CD4-positive, alpha-beta T cell treated with Interleukin-10 for 1 hour (primary cell): ENCODE measurements at places on chromosomes 12 and 14.
A peak's percentile ranks its signal among the peaks of the same experiment; 100 is the strongest.

DNA sequence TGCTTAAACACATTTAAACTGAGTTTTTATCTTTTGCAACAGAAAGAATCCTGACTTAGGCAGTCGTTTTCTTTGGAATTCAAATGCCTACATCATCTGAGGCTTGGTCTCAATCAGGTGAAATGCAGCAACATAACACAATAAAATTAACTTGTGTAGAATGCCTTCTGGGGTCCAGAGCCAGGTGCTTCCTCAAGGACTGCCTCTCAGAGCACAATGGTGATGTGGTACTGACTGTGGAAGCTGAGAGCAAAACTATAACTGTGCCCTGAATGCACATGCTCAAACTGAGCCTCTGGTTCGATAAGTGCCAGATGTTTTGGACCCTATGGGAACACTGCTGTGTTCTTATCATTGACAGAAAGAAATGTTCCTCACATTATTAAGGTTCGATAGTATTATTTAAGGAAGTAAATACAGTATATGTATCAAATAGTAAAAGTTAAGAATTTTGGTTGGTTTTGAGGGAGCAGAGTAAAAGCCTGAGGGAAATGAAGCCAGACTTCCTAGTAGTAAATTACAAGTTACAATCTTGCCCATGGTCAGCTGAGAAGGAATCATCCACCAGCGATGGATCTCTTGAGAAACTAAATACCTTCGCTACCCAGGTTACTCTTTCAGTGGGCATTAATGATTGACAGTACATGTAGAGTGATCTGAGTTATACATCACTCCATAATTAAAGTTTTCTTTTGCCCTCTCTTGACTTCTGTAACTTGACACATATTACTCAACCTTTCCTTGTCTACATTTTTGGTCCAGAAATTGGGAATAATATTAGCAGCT, 122.9 kb upstream of the ATP2B1 start:
- no peak for DNase-seq

DNA sequence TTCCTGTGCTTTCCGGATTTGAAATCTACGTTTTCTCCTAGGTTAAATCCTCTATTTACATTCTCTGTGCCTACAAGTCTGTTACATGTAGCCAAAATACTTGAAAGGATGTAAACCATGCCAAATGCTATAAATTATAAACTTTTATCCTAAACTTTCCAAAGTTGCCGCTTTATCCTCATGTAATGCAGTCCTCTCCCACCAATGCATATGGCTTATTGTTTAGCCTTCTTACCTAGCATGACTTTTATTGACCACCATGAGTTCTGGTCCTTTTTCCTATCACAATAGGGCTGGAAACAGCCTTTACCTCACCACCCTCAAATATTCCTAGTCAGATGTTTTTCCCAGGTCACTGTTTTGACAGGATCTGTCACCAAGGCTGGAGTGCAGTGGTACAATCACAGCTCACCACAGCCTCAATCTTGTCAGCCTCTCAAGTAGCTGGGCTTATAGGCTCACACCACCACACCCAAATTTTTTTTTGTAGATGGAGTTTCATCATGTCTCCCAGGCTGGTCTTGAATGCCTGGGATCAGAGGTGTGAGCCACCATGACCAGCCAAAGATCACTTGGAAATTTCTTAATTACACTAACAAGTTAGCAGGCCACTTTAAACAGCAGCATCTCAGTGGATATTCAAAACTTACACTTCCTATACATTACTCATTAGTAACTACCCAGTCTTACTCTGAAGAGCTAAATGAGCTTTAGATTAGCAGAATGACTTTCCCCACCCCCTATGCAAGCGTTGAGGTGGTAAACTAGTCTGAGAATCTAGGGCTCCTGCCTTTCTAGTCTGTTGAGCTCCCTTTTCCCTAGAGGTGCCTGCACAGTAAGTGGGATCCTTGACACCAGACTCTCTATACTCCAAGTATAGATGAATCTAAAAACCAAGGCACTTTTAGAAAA, 4.1 kb downstream of the TUBA1B start:
- DNase-seq: no peak

DNA sequence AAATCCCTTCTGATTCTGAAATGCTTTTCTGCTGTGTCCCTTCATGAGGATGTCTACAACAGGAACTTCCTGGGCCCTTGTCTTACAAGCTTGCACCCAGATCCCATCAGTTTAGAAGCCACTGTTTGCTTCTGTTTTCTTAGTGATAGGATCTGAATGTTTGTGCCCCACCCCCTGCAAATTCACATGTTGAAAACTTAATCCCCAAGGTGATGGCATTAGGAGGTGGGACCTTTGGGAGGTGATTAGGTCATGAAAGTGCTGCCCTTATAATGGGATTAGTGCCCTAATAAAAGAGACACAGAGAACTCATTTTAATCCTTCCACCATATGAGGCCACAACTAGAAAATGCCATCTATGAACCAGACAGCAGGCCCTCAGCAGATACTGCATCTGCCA, 36.0 kb upstream of the GNPNAT1 start:
- no peak for DNase-seq

DNA sequence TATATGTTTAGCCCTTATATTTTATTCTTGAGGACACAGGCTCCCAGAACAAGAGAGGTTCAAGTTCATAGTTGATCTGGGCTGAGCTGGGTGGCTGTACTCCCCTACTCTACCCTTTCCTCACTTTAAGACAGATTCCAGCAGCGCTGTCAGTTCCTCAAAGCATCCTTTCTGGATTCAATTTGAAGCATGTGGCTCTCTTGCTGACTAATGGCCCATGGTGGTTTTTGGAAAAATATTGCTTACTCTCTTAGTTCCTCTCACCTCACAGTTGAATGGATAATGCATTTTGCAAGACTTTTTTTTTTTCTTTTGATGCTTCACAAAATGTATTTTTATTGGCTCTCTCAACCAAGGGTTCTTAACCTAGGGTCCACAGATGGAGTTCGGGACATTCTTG, 4.1 kb downstream of the PELI2 start:
- DNase-seq: no peak

GRCh38 chr12:110224379-110225304, 56.4 kb upstream of the ATP2A2 start:
- no peak for DNase-seq

DNA sequence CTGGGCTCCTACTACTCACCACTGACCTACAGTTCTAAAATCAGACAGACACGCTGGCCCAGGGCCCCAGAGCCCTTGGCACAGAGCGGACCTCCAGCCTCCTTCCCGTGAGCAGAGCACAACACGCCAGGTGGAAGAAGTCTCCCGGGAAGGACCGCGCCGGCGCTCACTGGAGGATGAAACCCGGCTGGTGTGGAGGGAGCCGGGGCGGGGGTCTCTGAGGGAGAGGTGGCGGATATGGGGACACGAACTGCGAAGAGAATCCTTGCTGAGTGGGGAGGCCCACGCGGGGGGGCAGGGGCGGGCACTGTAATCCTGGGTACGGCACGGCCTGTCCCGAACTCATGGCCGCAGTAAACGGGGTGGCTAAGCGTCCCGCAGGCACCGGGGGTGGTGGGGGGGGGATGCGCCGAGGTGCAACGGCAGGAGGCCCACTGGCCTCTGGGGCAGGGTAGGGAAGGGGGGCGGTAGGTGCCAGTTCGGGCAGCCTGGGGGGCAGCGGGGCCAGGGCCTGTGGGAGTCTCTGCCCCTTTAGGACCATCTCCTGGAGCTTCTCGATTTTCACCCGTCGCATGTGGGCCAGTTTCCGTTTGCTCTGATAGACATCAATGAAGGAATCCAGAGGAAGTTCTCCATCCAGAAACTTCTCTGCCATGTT, 28.8 kb downstream of the VPS37B start:
- no peak for DNase-seq

GRCh38 chr14:44379292-44379977, 127.6 kb downstream of the FSCB start:
- no peak for DNase-seq

- DNase-seq: peak; percentile 42
Observed at GRCh38 chr12:3727877-3728632, 24.9 kb downstream of the CRACR2A start.

DNA sequence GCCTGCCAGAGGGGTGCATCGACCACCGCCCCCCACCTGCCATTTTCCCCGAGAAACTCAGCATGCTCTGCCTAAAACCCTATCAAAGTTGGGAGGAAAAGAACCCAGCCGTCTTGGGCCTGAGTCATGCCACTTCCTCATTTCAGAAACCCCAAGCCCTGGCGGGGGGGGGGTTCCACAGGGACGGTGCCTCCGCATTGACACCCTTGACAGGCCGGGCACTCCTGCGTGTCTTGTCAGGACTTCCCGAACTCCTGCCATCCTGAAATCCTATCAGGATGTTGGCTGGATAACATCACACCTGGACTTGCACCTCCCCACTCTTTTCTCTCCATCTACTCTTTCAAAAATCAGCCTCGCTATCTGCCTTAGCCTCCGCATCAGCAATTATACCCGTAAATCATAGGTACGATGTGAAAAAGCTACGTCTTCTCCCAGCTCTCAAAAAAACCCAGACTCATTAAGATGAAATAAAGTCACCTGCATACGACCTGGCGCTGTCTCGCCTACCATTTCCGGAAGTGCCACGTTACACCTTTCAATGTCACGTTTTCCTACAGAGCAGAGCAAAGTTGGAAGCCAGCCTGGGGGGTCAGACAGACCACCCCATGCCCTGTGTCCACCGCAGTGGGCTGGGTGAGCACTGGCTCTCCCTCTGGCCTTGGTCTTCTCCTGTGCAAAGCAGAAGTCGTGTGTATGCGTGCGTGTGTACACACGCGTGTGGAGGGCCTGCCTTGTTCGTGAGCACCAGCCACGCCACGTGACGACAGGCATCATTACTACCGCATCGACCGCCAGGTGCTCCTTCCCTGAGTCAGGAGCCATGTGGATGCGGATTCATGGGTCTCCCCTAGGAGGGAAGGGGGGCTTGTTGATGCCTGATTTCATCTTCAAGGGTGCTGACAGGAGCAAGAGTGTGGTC, 96.7 kb downstream of the RFLNA start:
- peak; percentile 29 for DNase-seq

GRCh38 chr12:106133136-106134087, 5.3 kb downstream of the NUAK1 start:
- DNase-seq: no peak

- DNase-seq: no peak
Observed at GRCh38 chr12:325906-326305, 63.2 kb downstream of the KDM5A start.

- no peak for DNase-seq
Observed at GRCh38 chr12:5456030-5456429, 24.1 kb downstream of the NTF3 start.

GRCh38 chr12:57765003-57765697, 1.7 kb downstream of the CYP27B1 start:
- DNase-seq: peak; percentile 57

GRCh38 chr12:79128956-79129355, 264.4 kb downstream of the SYT1 start:
- DNase-seq: no peak

DNA sequence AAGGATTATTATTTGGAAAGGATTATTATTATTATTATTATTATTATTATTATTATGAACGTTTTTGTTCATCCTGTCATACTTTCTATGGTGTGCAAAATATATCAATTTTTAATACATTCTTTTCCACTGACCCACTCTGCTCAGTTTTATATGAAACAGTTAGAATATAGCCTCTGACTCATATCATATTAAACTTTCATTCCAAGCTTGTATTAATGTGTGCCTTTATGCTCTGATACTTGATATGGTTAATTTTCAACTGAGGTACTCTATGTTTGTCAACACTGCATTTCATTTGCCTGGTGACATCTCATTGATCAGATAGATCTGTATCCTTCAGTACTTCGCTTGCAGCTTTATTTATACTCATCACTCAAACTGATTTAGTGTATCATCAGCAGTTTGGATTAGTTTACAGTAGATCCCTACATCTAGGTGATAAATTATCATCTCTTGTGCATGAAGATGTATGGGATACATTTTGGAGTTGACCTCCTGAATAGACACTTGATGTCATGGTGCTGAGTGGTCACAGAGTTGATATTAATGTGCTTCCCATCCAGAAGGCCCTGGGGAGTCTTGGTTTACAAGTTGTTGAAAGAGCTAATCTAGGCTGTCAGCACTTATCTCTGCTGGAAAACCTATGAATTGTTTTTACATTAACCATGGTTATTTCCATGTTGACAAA, 271.8 kb downstream of the TRHDE start:
- DNase-seq: no peak

- DNase-seq: no peak
Observed at GRCh38 chr14:63972323-63972932, 119.6 kb downstream of the SYNE2 start.

DNA sequence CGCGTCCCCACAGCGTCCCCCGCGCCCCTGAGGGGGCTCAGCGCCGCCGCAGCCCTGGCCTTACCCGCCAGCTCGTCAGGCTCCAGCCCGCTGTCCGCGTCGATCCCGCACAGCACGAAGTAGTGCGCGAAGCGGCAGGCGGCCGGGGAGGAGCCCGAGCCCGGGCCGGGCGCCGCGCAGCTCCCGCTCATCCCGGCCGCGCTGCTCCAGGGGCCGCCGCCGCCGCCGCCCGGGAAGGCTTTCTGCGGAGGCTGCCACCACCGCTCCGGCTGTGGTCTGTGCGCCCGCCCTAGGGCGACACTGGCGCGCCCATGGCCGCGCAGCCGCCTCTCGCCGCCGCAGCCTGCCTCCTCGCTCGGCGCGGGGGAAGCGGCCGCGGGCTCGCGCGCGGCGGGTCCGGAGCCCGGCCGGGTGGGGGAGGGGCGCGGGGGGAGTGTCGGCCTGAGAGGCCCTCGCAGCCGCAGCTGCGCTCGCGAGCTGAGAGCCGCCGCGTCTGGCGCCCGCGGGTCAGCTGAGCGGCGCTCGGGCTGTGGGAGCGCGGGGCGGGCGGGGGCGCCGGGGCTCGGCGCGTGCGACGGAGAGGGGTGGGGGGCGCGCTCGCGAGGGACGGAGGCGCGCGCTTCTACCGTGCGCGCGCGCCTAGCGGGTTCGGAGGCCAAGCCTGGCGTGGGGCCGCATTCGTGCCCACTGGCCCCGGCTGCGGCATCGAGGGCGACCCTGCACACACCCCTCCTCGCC, at the start of gene DENND5B:
TSS of gene DENND5B (minus strand) at position 495 of the 738 bp plus-strand sequence. CDS start at position 191, 304 bp downstream.
- DNase-seq: peak; percentile 5

GRCh38 chr14:94043756-94044475, 17.8 kb downstream of the OTUB2 start:
- DNase-seq: no peak

DNA sequence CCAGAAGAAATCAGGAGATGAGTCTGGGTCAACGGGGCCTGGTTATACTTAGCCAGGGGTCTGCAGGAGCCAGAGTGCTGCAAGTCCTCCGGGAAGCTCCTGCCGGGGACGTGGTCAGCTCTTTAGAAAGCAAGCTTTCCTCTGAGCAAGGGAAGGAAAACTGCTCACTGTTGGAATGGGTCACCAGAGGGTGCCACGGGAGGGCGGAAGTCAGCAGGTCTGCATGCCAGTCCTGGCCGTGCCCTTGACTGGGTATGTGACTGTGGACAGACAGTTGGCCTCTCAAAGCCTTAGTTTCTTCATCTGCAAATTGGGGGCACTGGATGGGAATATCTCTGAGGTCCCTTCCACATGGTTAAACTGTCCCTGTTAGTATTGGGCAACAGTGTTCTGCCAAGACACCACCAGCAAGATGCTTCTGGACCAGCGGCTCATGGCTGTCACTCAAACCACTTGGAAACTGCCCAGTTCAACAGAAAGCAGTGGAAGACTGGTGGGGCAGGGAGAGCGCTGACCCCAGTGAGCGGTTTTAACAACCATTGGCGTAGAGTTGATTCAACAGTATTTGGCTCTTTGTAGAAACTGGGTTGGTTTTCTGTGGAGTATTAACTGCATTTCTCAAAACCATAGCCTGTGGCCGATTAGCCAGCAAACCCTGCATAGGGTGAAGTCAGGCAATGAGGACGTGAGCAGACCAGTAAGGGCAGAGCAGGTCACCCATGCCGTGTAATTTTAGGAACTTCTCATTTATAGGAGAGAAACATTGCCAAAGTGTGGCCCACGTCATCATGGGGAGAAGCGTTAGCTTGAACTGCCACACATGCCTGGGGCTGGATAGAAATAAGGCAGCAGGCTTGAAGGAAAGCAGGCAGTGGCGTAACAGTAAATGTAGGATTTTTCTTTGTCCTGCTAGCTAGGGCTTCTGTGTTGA, 163.9 kb upstream of the PRMT8 start:
- DNase-seq: no peak
